ENCODE measurements at places on chromosomes 6 and 20.

- DNase-seq = no peak
Measured at GRCh38 chr6:155075930-155076695, 81.0 kb downstream of the TIAM2 start.

DNA sequence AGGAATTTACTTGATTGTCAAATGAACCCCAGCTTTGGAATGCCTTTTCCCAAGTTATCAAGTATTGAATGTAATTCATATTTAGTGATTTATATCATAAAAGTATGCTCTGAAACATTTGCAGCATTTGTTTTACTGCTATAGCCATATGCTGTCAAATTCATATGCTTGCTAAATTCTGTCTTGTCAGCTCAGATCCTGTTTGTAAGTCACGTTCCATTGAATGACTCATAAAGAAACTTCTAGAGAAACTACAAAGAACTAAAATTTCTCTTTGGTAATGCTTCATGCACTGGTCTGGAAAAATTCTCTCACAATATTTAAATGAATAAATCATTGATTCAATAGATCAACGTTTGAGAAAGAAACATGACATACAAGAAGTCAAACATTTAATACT is 445.9 kb downstream of the PHF3 start:
- DNase-seq = no peak

GRCh38 chr20:63337786-63338420 is 23.2 kb downstream of the CHRNA4 start:
- DNase-seq = no peak

GRCh38 chr6:166523782-166524559 is 62.5 kb downstream of the RAMACL start:
- no peak for DNase-seq

GRCh38 chr20:36646678-36647077 is 682 bp upstream of the SLA2 start:
- DNase-seq = no peak

- DNase-seq = no peak
Measured at GRCh38 chr20:9397928-9398327, 116.5 kb upstream of the LAMP5 start.

- DNase-seq = no peak
Measured at GRCh38 chr20:22568872-22569344, 15.5 kb downstream of the FOXA2 start.

- no peak for DNase-seq
Measured at GRCh38 chr6:163941624-163941976, 527.1 kb downstream of the QKI start.

GRCh38 chr6:45436544-45437438 is 59.1 kb upstream of the SUPT3H start:
- no peak for DNase-seq

- DNase-seq = no peak
Measured at GRCh38 chr6:40258531-40258930, 324.3 kb upstream of the MOCS1 start.

DNA sequence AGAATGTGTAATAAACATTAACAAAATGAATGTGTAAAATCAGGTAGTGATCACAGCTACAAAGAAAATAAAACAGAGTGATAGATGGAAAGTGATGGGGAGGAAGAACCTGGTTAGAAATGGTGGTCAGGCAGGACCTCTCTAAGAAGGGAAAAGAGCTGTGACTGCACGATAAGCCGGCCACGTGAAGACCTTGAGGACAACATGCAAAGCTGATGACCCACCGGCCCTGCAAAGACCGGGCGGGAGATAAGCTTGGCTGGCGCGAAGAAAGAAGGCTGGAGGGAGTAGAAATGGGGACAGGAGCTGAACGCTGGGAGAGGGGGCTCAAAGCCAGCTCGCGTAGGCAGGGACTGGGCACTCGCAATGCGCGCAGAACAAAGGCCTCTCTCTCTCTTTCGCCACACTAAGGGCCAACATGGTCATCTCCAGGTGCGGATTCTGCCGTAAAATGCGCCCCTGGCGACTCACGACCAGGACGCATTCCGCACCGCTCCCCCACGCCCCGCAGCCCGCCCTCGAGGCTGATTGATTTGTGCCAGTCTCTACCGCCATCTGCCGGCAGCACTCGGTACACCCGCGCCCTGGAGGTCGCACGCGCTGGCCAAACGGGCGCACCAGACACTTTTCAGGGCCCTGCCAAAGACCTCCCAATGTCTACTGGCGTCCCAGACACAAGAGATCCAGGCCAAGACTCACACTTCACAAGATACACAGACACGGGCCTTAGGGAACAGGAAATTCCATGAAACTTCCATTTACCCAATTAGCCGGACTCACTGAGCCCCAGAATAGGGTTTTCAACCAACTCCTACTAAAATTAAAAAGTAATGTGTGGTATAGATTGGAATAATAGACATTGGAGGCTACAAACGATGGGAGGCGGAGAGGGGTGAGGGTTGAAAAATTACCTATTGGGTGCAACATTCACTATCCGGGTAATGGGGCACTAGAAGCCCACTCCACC is 9.4 kb downstream of the DEFB132 start:
- no peak for DNase-seq

GRCh38 chr6:89413006-89413400 is 930 bp upstream of the RRAGD start:
- DNase-seq = no peak

- DNase-seq = no peak
Measured at GRCh38 chr6:33838983-33839382, 35.2 kb upstream of the MLN start.

DNA sequence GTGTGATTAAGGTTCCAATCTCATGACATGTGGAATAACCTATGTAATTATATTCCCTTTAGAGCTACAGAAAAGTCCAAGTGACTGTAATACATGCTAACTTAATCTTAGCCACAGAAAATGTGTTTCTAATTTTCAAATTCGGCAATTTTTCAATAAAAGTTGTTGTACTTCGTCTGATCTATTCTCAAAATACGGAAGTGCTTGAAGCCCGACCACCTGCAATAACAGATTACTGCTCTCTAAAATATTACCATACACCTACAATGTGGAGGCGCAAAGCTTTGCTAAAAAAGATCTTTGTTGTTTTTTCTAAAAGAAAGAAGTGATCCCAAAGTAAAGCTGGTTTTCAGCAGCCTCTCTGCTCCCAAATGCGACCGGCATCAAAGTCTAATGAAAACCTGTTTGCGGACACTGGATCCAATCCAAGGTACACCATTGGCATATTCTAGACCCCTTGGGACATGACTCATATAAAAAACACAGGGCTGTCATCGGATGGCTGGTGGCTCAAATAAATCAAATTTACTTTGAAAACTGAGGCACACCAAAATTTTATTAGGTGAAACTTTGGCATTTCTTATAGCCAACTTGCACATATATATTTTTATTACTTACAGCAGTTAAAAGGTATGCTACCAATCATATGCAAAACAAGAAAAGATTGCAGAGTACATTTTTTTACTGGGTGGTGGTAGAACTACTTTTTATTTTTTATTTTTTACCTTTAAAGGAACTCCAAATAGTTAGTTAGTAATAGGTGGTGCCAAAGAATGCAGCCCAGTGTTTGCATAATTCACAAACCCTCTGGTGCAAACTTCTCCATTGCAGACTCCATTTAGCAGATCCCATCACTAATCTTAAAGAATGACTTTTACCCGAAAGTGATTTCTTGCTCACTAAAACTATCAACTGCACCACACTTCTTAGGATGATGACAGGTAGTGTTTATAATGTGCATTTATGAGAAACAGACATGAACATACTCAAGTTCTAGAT is 118.7 kb upstream of the TBX18 start:
- no peak for DNase-seq

- DNase-seq = no peak
Measured at GRCh38 chr20:19327401-19327800, 115.0 kb downstream of the SLC24A3 start.

GRCh38 chr20:20295621-20296498 is 72.0 kb upstream of the INSM1 start:
- no peak for DNase-seq

DNA sequence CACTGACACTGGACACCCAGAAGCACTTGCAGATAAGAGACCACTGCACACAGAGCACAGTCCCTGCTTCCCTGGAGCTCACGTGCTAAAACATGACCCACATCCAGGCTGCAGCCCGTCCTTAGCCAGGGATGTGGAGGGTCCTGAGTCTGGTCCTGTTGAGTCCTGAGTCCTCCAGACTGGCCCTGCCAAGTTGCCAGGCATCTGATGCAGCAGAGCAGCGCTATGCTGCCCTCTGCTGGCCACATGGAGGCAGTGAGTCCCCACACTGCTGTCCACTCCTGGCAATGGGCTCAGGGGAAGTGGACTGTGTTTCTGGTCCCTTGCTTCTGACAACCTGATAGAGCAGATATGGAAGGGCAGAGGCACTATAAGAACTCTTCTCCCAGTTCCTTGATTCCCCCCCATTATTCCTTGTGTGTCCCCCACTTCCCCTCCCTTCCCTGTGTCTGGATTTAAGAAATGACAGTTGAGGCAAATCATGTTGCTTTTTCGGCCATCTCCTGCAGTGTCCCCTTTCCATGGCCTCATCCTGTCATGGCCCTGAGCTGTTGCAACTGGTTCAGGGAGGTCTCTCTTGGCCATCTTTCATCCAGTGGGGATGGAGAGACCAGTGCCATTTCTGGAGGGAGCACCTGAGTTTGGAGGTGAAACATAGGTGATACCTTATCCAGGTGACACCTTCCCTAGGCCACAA is 86.0 kb downstream of the DHX35 start:
- DNase-seq = no peak

GRCh38 chr6:33950472-33950881 is 146.7 kb upstream of the MLN start:
- no peak for DNase-seq

DNA sequence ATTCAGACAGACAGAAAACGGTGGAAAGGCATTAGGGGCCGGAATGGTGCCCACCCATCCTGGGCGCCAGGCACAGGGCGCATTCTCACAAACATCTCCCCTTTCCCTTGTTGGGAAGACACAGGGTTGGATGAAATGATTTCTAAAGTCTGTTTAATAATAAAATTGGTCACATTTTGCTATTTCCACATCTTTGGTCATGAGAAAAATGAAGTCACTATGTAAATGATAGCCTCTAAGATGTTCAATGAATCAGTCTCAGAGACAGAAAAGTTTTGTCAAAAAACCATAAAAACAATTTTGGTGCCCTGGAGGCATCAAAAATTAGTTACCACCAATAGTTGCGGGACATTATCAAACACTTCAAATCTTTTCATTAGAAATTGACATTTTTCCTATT is 40.7 kb downstream of the PRR18 start:
- DNase-seq = no peak

DNA sequence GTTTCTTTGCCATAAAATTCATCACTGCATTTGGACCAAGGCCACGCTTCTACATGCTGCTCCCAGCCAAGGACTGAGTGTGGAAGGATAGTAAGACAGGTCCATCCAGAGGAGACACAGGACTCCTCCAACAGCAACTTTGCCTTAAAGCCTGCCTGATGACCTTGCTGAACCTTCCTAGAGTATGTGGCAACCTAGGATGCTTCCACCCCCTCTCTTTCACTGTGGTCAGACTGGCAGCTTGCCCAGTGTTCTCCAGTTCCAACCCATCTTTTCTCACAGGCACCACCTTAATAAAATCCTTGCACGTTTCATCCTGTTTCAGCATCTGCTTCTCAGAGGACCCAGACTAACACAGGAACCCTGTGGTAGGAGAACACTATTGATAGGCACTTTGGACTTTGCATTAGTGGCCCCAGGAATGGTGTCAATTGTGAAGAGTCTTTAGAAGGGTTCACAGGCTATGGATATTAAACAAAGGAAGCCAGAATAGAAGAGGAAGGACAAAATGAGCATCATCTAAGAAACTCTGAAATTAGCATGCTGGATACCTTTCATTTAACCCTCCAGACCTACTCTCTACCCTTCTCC is 2.4 kb upstream of the PKHD1 start:
- DNase-seq = no peak

GRCh38 chr6:152642578-152643375 is 5.6 kb upstream of the SYNE1 start:
- DNase-seq = no peak

DNA sequence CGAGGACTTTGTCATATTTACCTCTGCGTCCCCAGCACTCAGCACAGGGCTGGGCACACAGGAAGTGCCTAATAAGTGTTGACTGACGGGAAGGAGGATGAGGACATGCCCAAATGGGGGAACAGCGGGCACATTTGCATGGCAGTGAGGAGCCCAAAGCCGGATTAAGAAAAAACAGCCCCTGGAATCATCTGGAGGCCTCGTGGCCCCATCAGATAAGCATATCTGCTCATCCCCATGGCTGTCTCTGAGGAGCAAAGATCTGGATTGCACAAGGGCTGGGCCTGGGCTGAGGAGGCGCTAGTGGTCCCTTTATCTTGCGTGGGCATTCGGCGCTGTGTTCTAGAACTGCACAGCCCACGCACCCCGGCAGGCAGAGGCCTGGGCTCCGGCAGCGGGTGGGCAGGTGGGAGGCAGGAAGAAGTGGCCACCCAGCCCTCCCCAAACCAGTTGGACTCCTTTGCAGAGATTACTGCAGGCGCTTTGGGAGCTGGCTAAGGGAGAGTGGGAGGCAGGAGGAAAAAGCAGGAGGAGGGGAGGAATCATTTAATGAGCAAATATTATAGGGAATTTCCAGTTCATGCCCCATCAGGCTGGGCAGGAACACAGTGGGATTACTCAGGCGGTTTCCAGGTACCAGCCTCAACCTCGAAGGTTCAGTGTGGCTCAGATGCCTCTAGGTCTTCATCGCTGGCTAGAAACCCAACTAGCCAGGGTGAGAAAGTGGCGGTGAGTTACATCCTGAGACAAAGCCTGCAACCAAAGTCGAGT is 108.1 kb downstream of the CEBPB start:
- DNase-seq = no peak

GRCh38 chr6:19714434-19715166 is 122.6 kb upstream of the ID4 start:
- no peak for DNase-seq

GRCh38 chr20:51333446-51333845 is 209.1 kb downstream of the NFATC2 start:
- no peak for DNase-seq

- no peak for DNase-seq
Measured at GRCh38 chr20:43821795-43822194, 92.9 kb upstream of the TOX2 start.

DNA sequence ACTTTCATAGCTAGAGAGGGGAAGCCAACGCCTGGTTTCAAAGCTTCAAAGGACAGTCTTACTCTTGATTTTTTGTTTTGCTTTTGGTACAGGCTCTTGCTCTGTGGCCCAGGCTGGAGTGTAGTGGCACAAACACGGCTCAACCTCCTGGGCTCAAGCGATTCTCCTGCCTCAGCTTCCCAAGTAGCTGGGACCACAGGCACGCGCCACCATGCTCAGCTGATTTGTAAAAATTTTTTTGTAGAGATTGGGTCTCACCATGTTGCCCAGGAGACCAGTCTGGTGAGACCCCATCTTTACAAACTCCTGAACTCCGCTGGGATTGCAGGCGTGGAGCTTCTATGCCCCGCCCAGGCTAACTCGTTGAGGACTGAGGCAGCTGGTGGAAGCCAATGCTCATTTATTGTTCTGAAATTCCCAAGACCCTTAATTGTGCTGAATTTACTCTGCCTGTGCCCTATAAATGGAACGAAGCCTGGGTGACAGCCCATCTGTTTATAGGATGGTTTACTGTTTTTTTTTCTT is 18.0 kb downstream of the SRSF3 start:
- DNase-seq = no peak
